ENCODE measurements at places on chromosomes 5 and 9.

GRCh38 chr9:91681461-91682305 is 258.1 kb upstream of the NFIL3 start:
- DNase-seq = no peak

DNA sequence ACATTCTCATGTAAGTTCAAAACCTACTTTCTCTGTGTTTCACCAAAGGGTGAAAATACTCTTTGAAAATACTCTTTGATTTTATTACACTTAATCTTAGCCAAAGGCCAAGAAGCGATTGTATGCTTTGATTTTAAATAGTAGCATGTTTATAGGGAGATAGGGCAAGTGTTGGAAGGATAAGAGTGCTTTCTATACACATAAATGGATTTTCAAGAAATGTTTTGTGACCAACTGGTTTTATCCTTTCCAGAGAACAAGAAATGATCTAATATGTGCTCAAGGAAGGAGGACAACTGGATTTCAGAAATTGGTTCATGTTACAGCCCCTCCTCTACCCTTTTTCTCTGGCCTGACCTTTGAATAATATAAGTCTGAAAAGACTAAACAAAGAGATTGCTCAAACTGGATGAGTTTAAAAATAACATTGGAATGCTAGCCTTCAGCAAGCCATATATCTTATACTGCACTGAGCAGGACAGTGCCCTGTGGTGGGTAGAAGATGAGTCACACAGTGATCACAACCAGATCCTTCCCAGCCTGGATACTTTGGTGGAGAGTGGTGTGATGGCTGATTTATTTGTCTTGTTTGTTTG is 13.1 kb downstream of the PALM2AKAP2 start:
- no peak for DNase-seq

- DNase-seq = no peak
Observed at GRCh38 chr5:35365758-35366157, 135.5 kb upstream of the PRLR start.

DNA sequence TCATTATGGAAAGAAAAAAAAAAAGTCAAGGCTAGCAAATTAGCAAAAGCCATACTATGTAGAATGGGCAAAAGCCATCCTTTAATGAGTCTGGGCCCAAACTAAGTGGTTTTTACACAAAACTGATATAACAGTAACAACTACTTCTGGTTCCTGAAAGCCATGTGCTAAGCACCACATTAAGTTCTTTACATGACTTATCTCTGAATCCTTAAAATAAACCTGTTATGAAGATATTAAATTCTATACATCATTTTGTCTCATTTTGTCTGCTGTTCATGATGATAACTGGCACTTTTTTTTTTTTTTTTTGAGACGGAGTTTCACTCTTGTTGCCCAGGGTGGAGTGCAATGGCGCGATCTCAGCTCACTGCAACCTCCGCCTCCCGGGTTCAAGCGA is 5.0 kb downstream of the FNIP1 start:
- no peak for DNase-seq

GRCh38 chr9:90593646-90594045 is 49.0 kb downstream of the DIRAS2 start:
- DNase-seq = no peak

DNA sequence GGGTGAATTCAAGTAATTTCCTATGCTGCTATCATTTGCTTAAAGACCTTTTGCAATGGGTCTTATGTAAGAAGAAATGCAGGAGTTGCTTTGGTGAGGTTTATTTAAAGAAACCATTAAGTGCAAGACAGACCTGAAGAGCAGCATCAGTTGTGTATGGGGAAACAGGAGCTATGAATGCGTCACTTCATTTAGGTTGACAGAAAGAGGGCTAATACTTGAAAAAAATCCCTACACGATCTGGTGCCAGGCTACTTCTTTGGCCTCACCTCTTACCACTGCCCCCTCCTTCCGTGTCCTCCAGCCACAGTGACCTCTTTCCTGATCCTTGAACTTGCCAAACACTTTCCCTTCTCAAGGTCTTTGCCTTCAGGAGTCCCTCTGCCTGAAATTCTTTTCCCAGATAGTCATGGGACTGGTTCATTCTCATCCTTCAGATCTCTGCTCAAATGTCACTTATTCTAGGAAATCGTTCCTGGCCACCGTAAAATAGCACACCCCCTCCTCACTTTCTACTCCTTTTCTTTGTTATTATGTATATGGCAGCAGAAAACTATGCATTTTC is 1.4 kb upstream of the JAK2 start:
- no peak for DNase-seq

- DNase-seq = no peak
Observed at GRCh38 chr9:126232461-126232860, 94.2 kb upstream of the MVB12B start.

DNA sequence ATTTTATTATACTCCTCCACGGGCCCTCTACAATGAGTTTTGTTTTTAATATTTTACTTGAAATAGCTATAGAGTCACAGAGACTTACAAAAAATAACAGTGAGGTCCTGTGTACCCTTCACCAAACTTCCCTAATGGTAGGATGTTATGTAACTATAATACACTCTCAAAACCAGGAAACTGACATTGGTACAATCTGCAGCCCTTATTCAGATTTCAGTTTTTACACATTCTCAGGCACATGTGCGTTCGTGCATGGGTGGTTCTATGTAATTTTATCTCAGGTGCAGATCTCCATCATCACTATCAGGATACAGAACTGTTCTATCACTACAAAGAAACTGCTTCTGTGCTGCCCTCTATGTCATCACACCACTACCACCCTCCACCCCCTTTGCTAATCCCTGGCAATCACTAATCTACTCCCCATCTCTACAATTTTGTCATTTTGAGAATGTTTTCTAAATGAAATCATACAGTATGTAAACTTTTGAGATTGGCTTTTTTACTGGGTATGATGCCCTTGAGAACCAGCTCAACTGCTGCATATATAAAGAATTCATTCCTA is 16.4 kb downstream of the RAB14 start:
- no peak for DNase-seq

GRCh38 chr9:126424511-126424910 is 97.9 kb downstream of the MVB12B start:
- no peak for DNase-seq

DNA sequence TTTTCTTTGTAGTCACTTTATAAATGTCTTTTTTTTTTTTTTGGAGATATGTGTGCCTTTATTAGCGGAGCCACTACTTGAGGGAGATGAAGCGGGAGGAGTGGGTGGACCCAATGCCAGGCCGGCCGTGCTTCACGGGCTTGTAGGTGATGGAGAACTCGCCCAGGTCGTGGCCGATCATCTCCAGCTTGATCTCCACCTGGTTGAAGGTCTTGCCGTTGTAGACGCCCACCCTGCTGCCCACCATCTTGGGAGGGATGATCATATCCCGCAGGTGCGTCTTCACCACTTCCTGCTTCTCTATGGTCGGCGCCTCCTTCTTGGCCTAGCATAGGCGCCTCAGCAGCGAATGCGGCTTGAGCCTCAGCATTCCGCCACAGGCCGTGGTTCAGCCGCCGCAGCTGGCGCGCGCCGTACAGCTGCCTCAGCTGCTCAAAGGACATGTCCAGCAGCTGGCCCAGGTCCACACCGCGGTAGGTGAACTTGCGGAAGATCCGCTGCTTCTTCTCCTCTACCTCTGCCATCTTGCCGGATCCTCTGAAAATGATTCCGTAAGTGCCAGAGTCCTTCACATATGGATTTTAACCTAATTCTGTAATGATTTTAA is 1095.6 kb downstream of the MAT2B start:
- DNase-seq = no peak

DNA sequence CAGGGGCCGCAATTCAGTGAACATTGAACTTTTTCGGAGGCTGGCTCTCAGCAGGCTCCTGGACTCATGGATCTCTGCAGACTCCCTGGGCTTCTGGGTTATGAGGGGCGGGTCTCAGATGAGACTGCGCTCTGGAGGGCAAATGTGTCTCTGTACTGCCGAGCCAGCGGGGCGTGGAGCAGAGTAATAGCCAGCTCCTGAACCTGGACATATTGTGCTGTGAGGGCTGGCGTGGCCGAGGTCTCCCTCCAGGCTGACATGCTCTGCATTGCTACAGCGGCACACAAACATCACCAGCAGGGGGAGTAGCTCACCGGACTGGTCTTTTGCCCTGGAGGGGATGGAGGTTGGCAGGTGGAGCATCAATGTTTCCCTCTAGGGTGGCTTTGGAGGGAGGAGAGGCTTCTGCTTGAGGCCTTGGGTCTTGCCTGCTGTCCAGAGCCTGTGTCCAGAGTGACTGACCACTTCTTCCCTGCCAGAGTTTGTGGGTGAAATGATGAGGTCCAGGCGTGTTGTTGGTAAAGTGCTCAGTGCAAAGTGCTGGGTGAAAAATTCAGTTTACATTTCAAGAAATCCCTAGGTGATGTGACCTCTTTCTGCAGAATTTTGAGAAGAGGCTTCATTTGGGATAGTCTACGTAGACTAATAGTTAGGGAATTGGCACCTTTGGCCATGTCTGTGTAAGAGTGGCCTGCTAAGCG is 10.9 kb upstream of the GADD45G start:
- no peak for DNase-seq

- DNase-seq = no peak
Observed at GRCh38 chr5:124990723-124991122, 244.3 kb upstream of the ZNF608 start.

GRCh38 chr9:71681104-71681707 is 87.1 kb downstream of the CEMIP2 start:
- DNase-seq = no peak

DNA sequence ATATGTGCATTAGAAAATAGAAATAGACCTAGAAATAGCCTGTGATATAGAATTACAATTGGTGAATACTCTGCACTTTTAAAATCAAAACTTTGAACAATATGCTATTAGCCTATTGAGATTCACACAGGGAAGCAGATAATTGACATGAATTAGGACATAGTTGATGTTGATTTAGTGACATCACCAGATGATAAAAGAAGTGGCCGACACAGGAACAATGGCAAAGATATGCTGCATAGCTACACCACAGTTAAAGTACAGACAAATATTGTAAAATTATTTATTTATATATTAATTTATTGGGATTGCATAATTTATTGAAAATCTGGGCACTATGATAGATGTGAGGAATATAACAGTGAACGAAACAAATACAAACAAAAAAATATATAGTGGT is 261.5 kb upstream of the CCNH start:
- no peak for DNase-seq

GRCh38 chr5:53381-54174 is 38.4 kb upstream of the PLEKHG4B start:
- DNase-seq = peak; percentile 43

GRCh38 chr5:140338336-140338735 is 8.1 kb downstream of the HBEGF start:
- DNase-seq = no peak

DNA sequence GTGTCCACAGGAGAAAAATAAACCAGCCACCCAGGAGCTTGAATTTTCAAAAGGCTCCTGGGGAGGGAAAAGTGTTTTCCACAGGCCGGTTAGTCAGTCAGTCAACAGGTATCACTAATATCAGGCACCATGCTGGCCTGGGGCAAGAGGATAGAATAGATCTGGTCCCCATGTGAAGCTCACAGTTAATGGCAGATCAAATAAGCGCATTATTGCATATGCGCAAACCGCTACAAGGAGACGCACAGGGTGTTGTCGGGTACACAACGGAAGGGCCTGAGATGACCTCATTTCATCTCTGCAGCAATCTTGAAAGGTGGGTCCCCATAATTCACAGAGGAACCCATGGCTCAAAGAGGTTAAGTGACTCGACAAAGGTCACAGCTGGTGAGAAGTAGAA is 260.7 kb downstream of the CRB2 start:
- no peak for DNase-seq

GRCh38 chr5:108747774-108748400 is at the start of gene FER:
Gene FER, plus strand, starts transcription at chr5:108747897. Its CDS starts 50,286 bp downstream, at chr5:108798183.
- peak; percentile 0 for DNase-seq

- no peak for DNase-seq
Observed at GRCh38 chr5:81067406-81067805, 107.2 kb downstream of the RASGRF2 start.

- DNase-seq = no peak
Observed at GRCh38 chr9:125580701-125581286, 126.2 kb downstream of the MAPKAP1 start.

- no peak for DNase-seq
Observed at GRCh38 chr5:14034963-14035362, 90.5 kb upstream of the DNAH5 start.
